Nephron progenitor cell (in vitro differentiated cells): ENCODE measurements at places on chromosomes 4 and X.
A peak's percentile ranks its signal among the peaks of the same experiment; 100 is the strongest.

GRCh38 chr4:16154451-16154850 is 70.6 kb upstream of the PROM1 start:
- DNase-seq = no peak

GRCh38 chr4:20255251-20255586 is 3.5 kb downstream of the SLIT2 start:
- no peak for DNase-seq

DNA sequence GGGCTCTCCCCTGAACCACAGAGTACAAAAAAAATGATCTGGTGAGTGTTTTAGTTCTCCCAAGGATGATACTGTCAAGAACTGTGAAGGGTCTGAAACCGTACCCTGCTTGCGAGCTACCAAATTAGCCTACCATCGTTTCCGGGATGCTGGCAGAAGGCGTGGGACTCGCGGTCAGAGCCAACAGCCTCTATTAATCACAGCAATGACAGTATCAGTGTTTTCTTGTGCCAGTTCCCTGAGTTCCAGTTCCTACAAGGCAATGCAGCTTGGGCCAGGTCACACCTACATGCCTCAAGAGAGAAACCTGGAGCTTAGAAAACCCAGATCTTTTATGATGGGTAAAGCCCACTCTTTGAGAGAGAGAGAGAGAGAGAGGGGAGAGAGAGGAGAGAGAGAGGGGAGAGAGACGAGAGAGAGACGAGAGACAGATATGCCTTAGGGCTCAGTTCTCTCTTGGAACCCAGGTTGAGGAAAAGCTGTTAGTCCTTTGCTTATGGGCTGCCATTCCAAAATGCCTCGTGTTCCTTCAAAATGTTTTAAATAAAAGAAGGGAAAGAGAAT is 327.8 kb downstream of the ARHGAP10 start:
- no peak for DNase-seq

DNA sequence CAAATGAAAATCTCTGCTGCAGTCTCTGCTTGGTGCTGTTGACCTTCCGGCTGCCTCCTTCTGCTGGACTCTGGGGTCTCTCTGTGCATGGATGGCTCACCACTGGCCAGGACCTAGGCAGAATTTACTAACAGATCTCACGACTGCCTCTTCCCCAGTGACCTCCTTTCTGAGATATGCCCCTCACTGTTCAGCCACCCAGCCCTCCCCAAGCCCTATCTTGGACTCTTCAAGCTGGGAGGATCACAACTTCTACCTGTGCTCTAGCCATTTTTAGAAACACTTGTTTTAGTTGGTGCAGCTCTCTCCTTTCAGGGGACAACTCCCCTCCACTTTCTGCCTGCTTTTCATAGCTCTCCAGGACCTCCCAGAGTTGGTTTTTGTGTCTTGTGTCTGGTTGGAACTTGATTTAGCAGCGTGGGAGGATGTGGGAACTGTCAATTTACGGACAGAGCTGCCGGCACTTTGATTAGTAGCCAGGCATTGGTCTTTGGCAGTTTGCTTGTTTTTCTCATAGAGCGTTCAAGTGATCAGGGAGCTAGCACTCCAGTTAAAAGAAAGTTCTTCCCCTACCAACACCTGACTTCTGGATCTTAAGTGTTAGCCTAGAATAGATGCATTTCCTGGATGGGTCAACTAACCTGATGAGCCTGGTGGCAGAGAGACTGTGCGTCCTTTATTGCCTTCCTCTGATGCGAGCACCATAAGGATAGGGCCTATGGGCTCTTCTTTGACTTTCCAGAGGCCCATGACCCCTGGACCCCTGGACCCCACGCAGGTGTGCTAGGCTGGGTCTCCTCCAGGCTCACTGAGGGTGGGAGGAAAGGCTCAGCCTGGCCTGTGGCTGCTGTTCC is 6.5 kb downstream of the RGS12 start:
- DNase-seq = no peak

DNA sequence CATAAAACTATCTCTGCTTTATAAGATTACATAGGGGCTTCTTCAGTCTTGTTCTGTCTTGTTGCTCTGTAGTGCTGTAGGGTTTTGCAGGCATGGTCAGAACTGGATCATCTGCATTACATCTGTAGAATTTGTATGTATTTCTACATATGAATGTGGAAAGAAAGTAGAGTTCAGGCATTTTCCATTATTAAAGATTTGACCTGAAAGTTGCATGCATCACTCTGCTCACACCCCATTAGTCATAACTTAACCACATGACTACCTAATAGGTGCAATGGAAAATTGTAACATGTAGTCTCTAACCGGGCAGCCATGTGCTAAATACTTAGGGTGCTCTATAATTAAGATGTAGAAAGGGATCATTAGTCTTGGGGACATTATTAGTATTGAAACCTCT is 45.7 kb upstream of the AGA start:
- no peak for DNase-seq

DNA sequence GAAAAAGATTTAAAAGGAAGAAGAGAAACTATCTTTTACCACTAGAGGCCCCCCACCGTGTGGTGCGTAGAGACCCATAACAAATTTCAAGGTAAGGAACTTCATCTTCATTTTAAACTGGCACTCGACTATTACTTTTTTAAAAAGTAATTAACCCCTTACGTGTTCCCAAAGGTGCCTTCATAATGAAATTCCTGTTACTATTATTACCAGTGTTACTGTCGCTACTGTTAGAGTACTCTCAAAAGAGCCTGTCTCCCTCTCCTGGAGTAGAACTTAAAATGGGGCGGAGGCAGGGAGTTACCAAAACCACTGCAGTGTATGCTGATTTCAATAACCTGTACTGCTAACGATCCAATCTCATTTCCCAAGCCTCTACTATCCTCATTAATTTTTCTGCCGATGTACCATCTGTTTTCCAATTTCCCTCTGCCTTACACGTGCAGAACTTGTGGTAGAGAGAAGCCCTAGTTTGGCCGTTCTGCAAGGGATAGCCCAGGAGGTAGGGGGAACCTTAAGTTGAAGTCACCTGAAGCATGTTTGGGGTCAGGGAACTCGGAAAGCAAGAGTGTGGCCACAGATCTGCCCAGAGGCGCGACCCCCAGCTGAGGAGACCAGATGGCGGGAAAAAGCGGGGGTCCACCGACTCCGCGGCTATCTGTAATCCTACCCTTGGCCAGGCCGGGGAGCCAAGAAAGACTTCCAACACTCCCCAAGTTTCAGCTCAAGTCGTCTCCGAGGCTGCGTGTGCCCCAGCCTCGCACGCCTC is 720 bp upstream of the STK26 start:
- no peak for DNase-seq

DNA sequence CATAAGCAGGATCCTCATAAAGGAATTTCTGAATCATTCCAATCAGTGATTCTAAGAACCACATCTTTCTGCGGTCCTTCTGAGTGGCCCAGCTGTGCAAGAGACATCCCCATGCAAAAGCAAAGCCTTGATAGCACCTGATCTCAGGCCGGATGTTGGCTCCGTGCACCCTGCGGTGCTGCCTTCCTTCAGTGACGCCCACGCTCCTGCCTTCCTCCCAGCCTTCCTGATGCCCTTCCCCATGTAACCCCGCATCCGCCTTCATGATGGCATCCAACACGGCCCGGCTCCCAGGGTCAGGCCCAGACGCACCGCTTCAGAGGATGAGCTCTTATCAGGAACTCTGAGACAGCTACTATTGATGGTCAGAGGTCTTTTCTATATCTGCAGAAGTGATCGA is 20.4 kb upstream of the CYP4V2 start:
- no peak for DNase-seq

GRCh38 chr4:70399319-70399718 is 1.6 kb downstream of the OPRPN start:
- DNase-seq = no peak

- DNase-seq = peak; percentile 81
Observed at GRCh38 chrX:132217203-132218073, 1.8 kb downstream of the RAP2C start.

DNA sequence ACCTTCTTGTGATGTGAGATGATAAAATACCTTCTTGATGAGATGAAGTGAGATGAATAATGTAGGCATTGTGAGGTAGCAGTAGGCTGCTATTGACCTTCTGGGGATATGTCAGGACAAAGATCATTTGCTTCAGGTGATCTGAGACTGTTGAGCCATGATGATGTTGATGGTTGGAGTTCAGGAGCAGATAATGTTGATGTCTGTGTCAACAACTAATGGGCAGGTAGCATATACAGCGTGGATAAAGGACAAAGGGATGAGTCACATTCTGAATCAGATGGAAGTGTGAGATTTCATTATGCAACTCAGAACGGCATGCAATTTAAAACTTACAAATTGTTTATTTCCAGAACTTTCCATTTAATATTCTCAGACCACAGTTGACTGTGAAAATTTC is 57.3 kb downstream of the RAP1GDS1 start:
- DNase-seq = no peak

GRCh38 chrX:102784550-102784949 is 64.0 kb downstream of the GPRASP3 start:
- DNase-seq = no peak

DNA sequence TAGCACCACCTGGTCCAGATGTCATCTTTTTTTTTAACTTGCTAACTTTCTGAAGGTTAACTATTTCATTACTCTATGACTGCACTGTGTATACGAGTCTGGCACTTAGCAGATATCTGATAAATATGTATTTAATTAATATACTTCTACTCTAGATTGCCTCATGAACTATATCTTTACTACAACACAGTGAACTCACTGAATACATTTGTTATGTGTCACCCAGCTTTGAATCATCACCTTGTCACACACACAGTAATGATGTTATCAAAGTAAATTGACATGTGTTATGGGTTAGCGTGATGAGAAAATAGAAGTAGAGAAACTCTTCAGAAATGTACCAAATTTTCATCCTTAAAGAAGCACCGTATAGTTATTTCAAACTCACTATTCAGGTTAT is 419.3 kb upstream of the ADGRL3 start:
- DNase-seq = no peak

- DNase-seq = no peak
Observed at GRCh38 chrX:40578039-40578695, 2.6 kb upstream of the ATP6AP2 start.

DNA sequence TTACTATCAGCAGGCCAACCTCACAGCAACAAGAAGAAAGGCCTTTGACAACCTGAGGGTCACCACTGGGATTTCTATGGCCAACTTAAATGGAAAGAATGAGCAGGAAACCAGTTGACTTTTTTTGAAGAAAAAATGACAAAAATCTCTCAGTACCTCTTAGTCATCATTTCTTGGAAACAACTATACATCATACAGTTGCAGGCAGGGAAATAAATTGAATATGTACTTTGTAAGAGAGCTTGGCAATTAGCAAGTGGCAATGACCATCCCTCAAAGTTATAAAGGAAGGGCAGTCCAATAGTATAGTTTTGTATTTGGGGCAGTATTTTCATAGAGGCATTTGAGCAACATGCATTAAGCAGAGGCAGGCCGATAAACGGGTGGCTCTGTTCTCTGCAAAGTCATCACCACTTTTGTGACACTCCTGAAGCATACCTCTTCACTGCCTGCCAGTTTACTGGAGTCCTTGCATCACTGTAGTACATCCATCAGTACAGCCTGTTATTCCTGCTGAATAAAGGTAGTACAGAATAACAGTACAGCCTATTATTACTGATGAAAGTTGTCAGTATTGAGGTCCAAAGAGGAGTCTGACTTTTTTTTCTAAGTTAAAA is 83.3 kb upstream of the AMELX start:
- DNase-seq = no peak

- DNase-seq = no peak
Observed at GRCh38 chrX:850471-850916, 219.9 kb downstream of the SHOX start.

DNA sequence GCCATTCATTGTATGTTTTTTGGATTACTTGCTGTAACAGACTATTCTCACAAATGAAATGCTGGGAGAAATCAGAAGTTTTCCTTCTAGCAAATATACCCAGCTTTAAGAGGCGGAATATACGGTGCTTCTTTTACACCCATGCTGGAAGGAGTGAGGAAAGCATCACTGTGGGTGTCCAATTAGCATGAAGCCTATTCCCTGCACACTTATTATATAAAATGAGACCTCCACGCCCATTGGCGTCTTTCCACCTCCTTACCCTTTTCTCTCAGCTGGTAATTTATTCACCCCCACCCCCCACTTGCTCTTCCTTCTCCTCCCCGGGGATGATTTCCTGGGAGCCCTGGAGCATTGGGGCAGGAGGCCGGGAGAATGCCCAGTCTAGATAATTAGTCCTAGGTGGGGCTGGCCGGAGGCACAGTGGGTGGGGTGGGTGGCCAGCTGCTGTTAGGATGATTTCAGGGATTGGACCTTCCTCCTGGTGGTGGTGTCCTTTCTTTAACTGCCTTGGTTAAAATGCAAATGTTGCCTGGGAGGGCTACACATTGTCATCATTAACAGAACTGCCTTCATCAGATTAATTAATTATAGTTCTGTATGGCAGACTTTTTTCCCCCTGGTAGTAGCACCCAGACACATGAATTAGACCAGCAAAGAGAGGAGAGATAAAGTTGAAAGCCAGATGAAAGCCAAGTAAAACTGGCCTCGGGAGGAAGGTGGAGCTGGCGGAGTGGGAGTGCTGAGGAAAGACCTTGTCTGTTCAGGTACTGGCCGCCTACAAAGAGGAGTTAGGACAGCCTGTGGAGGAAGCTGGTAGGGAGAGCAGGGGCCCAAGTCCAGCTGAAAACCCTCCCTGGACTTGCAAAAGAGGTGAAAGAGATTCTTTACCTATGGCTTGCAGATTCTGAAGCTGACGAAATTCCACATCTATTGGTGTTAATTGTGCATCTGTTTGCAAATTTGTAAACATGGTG is 11.4 kb downstream of the SHROOM2 start:
- no peak for DNase-seq

- no peak for DNase-seq
Observed at GRCh38 chrX:30673884-30674598, 20.8 kb downstream of the GK start.

GRCh38 chr4:186954956-186955355 is 231.3 kb upstream of the FAT1 start:
- DNase-seq = no peak

DNA sequence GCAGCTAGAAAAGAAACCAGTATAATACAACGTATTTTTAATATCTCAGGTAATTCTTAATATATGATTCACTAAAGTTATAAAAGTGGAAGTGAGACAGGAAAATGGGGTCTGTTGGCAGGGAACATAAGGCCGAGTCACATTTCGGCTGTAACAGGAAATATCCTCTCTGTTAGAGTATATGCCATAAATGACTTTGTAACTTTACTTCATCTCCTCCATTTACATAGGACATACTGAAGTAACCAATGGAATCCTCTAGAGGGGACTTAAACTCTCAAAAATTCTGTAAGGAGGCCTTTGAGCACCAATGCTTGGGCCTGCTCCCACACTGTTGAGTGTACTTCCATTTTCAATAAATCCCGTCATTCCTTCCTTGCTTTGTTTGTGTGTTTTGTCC is 71.3 kb downstream of the ANKRD17 start:
- DNase-seq = no peak

- DNase-seq = no peak
Observed at GRCh38 chr4:56128213-56128612, 179.5 kb downstream of the CEP135 start.

GRCh38 chr4:53267026-53267425 is 98.8 kb downstream of the SCFD2 start:
- no peak for DNase-seq

GRCh38 chr4:37827030-37827685 is 672 bp downstream of the PGM2 start:
- DNase-seq = no peak

- DNase-seq = no peak
Observed at GRCh38 chr4:88828842-88829571, 131.4 kb upstream of the NAP1L5 start.
